ENCODE measurements at places on chromosomes 2 and 18.

DNA sequence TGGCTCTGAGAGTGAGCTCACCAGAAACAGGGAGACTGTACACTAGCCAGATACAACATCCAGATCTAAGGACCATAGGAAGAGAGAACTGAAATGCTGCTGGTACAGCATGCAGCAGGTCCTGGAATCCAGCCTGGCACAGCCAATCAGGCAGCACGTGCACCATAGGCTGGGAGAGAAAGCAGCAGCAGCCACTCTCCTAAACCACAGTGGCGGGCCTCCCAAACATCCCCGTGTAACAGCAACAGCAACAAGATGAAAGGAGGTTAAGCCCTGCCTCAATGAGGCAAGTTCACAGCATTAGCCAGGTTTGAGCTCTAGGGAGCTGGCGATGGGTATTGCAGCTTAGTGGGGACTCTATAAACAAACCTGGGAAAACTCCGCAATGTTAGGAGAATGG lies 192.0 kb downstream of the EPHA4 start:
- DNase-seq, result no peak

DNA sequence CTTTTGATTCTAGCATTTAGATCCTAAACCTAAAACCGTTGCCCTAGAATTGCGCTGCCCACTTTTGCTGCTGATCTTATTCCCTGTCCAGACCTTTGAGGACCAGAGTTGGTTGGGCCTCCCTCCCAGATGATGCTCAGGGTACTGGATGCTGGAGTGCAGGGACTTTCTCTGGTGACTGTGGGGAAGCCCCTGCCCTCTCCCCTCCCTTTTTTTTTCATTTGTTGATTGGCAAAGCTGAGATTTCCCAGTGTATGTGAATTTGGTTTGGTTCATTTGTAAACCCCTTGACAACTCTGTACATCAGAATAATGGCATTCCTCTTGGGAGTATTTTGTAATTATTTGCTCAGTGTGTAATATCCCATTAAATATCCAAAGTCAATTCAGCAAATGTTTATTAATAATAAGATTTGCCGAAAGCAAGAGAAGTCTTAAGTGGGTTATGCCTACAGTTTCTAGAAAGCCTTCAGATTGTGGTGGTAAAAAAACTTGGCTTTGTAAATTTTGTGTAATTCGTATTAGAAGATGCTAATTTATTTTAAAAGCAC lies 28.3 kb downstream of the RAB31 start:
- DNase-seq, result no peak

DNA sequence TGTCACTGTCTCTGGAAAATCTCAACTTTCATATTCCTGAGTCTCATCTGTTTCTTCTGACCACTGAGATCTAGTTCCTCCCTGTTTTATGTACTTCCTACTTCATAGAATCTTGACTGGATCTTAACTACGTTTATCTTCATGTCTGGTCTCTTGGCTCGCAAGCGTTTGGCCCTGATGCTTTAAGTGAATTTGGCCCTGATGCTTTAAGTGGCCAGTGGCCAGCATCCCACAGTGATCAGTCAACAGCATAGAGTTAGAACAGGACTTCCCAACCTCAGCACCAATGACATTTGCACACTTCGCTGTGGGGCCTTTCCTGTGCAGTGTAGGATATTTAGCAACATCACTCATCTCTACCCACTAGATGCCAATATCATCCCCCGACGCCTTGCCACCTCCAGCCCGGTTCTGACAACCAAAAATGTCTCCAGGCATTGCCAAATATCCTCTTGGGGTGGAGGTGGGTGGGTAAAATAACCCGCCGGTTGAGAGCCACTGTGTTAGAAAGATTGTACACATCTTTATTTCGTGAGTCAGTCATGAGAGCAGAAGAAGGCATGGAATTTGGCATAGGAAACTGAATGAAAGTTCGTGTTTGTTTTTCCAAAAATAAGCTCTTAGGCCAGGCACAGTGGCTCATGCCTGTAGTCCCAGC lies 12.2 kb downstream of the TM4SF20 start:
- DNase-seq, result peak; percentile 74

- no peak for DNase-seq
Observed at GRCh38 chr18:40041951-40042350, 1913.1 kb upstream of the PIK3C3 start.

DNA sequence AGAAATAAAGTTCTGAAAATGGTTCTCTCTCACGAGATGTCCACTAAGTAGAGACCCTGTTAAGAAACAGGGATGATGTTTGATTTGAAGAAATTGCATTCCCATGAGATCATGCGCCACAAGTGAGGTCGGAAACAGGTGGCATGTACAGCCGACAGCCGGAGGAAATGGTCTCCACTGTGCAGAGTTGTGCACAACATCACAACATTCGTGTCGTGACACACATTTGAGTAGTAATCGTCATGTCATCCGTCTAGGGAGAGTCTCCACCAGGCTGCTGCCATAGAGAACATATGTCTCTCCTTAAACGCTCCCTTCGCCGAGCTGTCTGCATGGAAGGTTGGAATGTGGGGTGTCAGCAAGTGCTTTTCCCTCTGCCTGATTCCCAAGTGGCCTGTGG lies 84.7 kb downstream of the ASAP2 start:
- no peak for DNase-seq

GRCh38 chr18:2545155-2545554 lies 26.1 kb downstream of the METTL4 start:
- no peak for DNase-seq

GRCh38 chr18:74742573-74743243 lies 145.0 kb downstream of the ZNF407 start:
- DNase-seq, result no peak

DNA sequence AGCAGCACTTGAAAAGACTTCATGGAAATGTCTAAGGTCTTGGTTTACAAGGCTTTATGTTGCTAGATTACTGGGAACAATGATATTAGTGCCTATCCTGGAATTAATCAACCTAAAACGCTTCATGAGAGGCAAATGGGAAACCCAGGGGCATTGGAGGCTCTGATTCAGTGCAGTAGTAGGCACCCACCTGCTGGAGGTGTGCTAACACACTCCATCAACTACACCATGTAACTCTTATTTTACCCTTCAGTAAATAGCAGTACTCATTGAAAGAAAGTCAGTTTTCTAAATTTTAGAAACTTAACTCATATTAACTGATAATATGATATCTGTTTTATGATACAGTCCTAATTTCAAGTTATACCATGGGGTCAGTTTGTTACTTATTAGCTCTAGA lies 17.4 kb upstream of the HNRNPA3 start:
- DNase-seq, result no peak

DNA sequence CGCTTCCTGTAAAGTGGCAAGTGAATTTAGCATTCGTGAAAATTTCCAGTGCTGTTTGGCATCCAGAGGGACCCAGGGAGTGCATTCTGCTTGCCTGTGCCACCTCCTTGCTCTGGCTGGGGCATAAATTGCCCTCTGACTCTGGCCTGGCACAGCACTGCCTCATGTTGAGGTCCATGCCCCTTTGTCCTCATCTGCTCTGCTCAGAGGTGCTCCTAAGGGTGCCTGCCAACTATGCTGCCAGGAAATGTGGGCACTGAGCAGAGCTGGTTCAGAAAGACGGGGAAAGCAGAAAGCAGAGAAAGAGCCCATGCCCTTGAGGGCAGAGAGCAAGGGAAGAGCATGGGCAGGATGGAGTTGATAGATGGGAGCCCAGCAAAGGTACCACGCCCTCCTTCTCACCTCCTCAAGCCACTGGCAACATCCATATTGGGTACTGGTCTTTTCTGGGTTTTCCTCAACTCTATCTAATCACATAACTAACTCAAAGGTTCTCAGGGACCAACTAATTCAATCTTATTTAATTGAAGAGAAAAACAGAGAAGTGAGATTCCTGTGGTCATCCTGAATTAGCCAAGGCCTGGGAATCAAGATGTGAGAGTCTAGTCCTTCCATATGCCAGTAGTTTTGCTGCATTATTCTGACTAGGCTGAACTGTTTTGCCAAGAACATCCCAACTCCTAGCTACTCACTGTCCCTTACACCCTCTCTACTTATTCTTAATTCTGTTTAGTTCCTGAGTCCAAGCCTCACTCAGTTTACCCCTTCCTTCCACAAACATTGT lies 441.5 kb upstream of the TNP1 start:
- DNase-seq, result no peak

DNA sequence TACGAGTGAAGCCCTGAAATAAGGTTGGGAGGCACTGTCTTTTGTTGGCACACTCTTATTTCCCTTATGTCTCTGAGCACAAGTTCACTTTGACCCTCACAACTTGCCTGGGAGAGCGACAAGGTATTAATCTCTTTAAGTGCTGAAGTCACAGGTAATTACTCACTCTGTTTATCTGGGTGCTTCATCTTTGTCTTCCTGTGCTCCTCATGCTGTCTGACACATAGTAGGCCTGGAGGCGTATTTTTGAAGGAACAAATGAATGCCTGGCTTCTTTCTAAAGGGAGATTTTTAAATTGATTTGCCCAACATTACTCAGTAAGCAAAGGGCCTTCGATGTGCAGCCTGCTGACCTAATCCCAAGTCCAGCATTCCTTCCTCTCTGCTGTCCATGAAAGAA lies 507.1 kb upstream of the TNP1 start:
- DNase-seq, result no peak

GRCh38 chr2:27219091-27219490 lies 1.9 kb downstream of the CAD start:
- DNase-seq, result no peak

GRCh38 chr2:218882866-218883366 lies 2.3 kb downstream of the WNT10A start:
- DNase-seq, result no peak

DNA sequence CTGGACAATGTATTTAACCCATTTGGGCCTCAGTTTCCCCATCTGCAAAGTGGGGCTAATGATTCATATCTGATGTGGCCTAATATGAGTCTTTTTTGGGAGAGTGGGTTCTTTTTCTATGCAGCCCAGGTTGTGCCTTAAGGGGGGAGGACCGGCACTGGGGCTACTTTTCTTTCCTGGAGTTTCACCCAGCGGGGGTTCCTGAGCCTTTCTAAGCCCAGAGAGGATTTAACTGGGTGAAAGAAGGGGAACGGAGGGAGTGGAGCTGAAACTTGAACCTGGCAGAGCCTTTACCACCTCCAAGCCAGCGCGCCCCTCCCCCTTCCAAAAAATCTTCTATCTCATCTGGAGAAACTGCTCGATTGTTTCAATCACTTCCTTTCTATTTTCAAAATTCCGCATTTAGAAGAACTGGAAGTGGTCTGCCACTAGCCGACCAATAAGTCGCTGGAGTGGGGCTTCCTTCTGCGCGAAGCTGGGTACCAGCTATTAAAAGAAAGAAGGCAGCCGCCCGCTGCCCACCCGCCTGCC lies 205.0 kb upstream of the SMAD2 start:
- DNase-seq, result no peak

- DNase-seq, result no peak
Observed at GRCh38 chr2:199219551-199219950, 238.2 kb downstream of the SATB2 start.

DNA sequence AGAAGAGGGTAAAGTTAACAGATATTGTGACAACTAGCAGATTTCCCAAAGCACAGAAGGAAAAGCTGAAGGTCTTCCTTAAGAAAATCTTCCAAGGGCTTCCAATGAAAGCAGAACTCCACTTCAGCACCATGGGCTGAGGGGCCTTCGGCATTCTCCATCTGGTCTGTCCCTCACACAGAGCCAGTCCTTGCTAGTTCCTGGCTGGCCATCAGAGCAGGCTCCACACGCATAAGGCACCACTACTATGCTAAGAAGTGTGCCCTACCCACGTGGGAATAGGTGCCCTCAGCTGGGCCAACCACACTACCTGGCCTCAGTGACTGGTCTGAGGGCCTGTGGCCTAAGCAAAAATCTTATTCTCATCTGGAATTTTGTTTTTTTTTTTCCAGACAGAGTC lies 73.5 kb downstream of the METTL4 start:
- no peak for DNase-seq

DNA sequence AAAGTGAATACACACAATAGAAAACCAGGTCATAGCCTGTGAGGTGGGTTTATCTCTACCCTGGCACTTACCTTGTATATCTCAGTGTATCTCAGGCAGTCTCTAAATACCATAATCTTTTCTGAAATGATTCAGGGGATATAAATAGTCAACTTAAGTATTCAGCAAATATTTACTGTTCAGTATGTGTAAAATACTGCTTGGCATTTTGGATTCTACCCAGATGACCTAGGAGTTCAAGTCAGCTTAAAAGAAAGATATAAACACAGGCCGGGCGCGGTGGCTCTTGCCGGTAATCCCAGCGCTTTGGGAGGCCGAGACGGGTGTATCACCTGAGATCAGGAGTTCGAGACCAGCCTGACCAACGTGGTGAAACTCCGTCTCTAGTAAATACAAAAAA lies 23.8 kb downstream of the GRHL1 start:
- DNase-seq, result no peak

GRCh38 chr2:7437141-7437540 lies 519.9 kb downstream of the RNF144A start:
- DNase-seq, result no peak

- DNase-seq, result no peak
Observed at GRCh38 chr2:167018590-167018989, 130.3 kb downstream of the XIRP2 start.

Measured in SK-N-DZ (cell line).